Liver (tissue), 10 donors: ENCODE measurements at places on chromosomes 11 and 22.

DNA sequence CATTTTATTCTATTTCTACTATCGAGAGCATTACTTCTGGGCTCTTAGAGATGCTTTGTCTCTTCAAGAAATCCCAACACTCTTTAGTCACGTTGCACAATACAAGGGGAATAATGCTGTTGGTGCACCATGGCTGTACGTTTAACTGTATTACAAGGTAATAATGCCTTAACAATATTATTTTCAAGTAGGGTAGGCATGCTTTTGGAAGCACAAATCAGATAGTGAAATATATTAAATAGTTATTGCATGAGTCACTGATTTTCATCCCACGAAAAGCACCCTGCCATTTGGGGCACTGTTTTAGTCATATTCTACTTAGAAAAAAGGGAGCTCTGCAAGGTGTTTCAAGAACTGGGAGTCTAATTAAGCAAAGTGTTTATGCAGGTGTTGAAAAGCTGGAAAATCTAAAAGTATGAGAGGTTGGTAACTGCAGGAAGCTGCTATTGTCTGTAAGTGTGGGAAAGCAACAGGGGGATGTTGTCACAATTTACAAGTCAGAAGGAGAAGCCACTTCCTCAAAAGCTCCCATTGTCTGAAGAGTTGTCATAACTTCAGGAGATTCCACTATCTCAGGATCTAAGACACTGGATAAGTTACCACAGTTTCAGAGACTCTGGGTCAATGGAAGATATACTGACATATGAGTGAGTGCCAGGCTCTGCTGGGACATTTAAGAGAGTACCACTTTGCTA lies 218.2 kb downstream of the JRKL start:
- DNase-seq: no peak

GRCh38 chr11:36041988-36042611 lies 98.2 kb downstream of the LDLRAD3 start:
- DNase-seq: no peak

- DNase-seq: no peak
Measured at GRCh38 chr22:33792832-33793231, 127.4 kb downstream of the LARGE1 start.

- no peak for DNase-seq
Measured at GRCh38 chr11:94925422-94926270, 47.7 kb downstream of the CWC15 start.

- no peak for DNase-seq
Measured at GRCh38 chr22:45454275-45454674, 40.8 kb downstream of the RIBC2 start.

GRCh38 chr11:84319863-84320262 lies 1033.7 kb upstream of the CCDC90B start:
- DNase-seq: no peak

DNA sequence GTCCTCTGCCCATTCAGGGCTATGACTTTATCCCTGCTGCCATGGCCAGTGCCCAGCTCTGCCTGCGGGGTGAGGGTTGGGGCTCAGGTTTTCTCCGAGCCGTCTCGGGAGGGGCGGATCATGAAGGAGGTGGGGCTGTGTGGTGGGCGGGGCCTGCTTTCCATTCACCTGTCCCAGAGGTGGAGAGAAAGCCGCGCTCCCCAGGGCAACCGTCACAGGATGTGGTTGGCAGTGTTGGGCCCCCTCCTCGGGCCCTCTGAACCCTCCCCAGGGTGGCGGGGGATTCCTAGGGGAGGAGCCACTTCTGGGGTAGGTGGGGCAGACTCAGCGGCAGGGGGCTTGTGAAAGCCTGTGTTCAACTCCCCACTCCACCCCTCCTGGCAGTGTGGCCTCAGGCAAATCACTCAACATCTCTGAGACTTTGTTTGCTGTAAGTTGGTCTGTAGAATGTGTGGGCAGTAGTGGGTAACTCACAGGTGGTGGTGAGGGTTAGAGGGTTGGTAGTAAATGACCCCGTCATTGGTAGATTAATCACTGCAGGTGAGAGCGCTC lies 50.3 kb downstream of the CD6 start:
- no peak for DNase-seq

DNA sequence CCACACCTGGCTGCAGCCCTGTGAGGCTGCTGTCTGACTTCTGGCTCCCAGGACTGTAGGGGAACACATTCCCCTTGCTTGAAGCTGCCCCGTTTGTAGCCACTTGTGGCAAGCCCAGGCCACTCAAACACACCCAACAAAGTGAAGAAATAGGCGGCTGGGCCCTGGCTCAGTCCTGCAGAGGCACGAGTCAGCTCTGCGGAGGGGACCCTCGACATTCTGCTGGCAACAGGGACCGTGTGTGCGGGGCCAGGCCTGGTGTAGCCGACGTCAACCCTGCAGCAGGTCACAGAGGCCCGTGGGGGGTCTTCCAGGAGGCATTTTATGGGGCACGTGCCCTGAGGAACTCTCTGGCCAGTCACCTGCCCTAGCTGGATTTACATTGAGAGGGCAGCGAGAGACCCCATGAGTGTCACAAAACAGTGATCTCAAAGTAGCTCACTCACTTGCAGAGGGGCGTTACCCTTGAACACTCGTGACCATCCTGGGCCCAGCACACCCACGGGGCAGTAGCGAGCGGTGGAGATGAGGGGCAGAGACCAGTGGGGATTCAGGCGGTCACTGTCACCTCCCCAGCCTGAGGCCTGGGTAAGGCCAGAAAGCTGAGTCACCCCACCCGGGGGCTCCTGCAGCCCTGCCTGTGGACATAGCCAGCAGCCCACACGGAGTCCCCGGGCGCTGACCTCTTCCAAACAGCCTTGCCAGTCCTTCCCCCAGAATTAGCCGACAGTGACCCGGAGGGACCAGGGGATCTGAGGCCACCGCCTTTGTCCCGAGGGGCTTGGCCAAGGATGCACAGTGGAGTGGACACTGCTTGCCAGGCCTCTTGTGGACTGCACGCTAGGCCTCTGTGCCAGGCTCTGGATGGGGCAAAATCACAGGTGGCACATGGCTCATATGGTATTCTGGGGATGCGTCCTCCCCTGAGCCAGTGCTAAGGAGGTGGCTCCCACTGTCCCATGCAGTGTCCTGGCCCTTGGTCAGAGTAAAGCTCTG lies 139.5 kb downstream of the CTTN start:
- DNase-seq: no peak

DNA sequence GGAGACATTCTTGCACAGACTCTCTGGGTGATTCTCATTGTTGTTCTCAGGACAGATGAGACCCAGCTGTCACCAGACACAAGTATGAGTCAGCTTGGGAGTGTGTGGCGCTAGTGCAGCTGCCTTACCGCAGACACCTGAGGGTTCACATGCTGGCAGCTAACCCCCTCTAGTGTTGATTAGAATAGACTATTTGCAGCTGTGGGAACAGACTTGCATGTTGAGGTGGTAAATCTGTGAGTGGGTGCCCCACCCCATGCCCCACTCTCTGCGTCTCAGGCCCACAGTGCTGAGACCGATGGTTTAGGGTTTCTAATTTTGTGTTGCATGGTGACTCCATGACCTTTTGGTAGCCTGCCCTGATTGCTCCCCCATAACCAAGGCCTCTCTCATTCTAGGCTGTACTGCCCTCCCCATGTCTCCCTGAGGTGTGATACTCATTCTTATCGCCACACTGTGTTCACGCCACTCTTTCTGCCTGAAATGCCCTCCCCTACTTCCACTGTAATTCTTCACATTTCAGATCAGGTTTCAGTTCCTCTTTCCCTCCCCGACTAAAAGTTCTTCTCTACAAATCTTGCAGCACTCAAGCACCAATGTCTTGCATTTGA lies 73.7 kb upstream of the KIRREL3 start:
- DNase-seq: no peak

DNA sequence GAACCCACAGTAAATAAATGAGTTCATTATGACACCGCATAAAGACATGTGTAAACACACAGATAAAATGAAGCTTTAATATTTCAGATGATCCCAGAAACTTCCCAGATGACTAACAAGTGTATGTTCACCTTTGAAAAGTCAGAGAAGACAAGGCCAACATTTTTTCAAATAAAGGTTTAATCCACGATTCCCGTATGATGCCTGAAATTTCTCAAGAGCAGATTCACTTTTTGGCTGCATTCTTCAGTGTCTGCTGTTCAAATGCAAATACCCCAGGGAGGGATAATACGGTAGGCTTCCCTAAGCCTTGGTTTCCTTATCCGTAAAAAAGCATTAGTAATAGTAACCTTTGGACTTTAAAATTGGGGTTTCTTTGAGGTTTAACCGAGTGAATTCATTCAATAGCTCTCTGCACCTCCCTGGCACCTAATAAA lies 62.5 kb downstream of the SYTL2 start:
- no peak for DNase-seq

DNA sequence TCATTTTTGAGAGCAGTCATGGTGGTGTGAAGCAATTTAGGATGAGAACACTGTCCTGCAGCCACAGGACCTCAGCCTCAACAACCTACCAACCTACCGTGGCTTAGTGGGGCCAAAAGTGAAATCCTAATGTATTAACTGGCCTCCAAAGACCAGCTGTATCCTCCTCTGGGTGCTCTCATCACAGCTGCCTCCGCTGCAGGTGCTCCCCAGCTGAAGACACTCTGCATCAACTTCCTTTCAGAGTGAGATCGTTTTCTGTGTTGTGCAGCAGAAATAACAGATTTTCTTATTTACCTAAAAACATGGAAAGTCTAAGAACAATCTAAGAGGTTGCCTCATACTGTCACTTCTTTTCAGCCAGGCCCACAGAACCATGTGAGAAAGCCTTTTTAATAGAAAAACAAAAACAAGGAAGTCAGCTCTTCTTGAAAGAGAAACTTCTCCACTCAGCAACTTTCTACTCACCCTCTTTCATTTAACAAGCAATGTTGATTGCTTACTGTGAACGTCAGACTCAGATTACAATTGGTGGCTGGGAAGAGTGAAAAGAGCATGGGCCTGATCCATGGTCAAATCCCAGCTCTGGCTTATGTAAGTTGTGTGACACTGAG lies 136.1 kb downstream of the TENM4 start:
- DNase-seq: no peak

GRCh38 chr11:62116451-62116850 lies 7.4 kb upstream of the INCENP start:
- no peak for DNase-seq

DNA sequence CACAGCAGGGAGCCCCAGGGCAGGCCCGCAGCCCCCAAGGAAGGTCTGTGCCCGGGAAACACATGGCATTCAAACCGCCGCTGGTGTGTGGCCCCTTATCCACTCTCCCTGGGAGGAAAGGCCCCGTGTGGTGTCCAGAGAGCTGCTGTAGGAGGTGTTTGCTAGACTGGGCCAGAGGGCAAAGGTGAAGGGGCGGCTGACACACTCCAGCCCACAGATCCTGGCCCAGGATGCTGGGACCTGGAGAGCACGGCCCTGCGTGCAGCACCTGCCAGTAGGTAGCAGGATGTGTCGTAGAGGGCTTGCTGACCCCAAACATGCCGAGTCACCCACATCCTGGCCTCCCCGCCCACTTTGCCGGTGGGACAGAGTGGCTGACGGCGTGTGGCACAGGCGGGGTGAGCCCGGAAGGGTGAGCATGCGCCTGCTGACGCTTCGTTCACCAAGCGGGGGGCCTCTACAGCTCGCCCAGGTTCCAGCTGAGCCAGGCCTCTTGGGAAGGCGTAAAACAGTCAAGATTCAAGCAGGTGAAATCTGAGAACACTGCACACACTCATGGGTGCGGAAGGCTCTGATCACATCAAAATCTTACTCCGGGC lies 11.0 kb downstream of the OSBPL5 start:
- DNase-seq: no peak

GRCh38 chr22:26679003-26679629 lies 21.7 kb downstream of the MIAT start:
- peak; percentile 80 for DNase-seq

GRCh38 chr11:125190566-125190965 lies 26.0 kb downstream of the PKNOX2 start:
- DNase-seq: no peak

DNA sequence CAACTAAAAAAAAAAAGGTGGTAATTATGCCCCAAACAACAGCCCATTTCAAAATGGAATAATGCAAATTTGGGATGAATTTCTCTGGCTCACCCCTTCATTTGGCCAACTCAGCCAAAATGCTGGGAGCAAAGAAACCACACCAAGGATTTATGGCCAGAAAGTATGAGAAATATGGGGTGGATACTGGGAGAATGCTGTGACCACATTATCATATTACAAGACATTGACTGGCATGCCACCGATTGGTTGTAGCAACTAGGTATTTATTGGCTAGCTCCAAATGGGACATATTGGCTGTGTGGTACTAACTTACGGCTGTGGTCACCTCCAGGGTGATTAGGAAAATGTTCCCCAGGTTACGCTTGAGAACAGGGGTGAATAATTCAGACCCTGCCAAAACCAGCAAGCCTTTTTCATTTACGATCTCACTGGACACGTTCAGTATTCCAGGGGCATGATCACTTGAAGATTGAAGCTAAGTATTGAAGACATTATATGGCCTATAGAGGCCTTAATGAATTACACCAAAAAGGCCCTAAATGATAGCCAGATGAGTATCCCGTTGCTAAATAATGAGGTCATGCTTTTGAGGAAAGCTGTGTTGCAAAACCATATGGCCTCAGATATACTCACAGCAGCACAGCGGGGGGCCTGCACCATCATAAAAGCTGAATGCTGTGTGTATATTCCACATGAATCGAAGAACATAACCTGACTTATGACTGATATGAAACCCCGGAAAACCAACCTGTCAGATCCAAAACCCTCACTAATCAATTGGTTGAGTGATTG lies 3.8 kb upstream of the FDX1 start:
- no peak for DNase-seq

DNA sequence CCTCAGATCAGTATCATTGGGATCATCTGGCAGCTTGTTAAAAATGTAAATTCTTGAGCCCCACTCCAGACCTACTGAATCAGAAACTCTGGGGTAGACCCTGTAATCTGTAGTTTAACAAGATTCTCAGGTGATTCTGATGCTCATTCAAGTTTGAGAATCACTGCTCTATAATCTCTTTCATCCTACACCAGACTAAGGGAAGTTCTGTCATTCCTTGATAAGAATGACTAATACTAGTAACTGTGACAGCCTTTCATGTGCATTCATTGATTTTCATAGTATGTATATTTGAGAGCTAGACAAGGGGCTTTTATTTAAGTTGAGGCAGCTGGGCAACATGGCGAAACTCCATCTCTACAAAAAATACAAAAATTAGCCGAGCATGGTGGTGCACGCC lies 30.0 kb downstream of the NAT10 start:
- no peak for DNase-seq

DNA sequence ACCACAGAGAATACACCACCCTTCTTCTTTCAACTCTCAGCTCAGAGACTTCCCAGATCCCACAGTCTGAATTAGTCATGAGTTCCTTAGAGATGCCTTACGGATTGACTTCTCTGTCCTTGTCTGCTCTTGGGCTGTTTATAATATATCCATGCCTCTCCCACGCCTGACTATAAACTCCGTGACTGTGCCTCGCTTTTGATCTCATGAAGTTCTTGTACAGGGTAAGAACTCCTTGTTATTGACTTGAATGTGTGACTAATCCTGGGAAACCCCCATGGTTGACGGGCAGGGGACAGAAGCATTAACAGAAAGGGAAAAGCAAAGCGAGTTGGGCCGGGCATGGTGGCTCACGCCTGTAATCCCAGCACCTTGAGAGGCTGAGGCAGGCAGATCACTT lies 62.4 kb upstream of the POU2AF1 start:
- no peak for DNase-seq

- no peak for DNase-seq
Measured at GRCh38 chr22:19003508-19003907, 67.4 kb upstream of the PRODH start.
